ENCODE measurements at places on chromosomes 4 and X.

DNA sequence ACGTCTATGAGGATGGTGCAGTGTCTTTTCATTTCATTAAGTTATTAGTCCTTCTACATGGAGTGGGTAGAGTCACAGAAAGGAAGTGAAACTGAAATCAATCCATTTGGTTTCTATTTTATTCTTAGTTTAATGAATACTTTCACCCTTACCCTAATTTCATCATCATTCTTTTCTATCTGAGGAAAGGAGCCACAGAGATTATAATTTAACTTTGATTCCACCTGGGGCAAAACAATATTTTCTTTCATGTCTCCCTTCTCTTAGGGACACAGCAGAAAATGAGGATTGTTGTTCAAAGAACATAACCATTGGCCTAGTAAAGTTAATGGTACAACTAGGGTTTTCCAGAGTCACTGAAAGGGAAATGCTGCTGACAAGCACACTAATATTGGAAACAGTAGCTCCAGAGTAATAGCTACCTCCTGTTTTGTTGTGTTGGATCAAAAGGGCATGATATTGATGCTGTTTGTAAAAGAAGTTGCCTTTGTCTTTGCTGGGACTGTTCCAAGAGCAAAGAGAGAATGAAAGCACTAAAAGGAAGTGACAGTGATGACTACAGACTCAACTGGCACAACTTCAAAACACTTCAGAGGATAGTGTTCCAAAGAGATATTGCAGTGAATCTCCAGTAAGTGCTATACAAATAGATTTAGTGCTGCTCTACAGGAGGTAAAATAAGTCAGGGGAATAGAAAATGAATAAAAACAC, 247.1 kb upstream of the PITX2 start:
- no peak for DNase-seq

DNA sequence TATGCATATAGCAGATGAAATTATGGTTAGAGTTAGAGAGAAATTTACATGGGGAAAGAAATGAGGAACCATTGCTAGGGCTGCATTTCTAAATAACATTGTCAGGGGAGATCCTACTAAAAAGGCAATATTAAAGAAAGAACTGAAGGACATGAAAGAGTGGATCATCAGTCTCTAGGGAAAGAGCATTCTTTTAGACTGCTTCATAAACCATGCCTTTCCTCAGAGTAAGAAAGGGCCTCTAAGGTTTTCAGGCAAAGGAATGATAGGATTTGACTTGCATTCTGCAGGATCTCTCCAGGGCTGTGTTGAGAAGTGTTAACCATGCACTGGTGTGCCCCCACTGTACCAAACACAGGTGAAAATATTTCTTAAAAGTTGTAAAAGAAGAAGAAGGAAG, 385.4 kb upstream of the MAD2L1 start:
- no peak for DNase-seq

DNA sequence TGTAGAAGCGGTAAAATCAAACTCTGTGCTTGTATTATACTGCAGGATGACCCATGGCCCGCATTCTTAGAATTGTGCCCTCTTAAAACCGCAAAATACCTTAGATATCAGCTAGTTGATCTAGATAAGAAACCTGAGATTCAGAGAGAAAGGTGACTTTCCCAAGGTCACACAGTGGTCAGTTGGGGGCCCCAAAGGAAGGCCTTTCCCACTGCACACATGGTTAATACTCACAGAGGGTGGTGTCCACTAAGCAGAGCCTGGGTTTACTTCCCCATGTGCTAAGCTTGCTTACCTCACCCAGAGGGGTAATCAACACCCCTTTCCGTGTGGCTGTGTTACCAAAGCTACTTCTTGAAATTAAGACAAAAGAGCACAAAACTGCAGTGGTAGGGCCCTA, 66.3 kb downstream of the RBM47 start:
- DNase-seq = no peak

GRCh38 chr4:105808750-105809041, 86.6 kb upstream of the NPNT start:
- DNase-seq = no peak

GRCh38 chrX:100328351-100328750, 81.7 kb downstream of the PCDH19 start:
- DNase-seq = no peak

- no peak for DNase-seq
These were observed 18.5 kb downstream of the TENM3 start for GRCh38 chr4:182261651-182262223.

All from NCI-H2107 (cell line).